Astrocyte (in vitro differentiated cells and primary cell): ENCODE measurements at places on chromosomes 12 and 14. TPM values are rescaled to one million over a fixed set of nuclear protein-coding genes. Genes with fewer than 3 reads are reported as not detected.

The NFATC4 gene
- 61.9 and 73.9 TPM in 2 replicates for total RNA-seq

The IL23A gene
- 0.32 TPM in 1 of 2 replicates, not detected in the other for total RNA-seq

GRCh38 chr14:65833267-65833880, 420.8 kb downstream of the FUT8 start:
- no peak for DNase-seq

DNA sequence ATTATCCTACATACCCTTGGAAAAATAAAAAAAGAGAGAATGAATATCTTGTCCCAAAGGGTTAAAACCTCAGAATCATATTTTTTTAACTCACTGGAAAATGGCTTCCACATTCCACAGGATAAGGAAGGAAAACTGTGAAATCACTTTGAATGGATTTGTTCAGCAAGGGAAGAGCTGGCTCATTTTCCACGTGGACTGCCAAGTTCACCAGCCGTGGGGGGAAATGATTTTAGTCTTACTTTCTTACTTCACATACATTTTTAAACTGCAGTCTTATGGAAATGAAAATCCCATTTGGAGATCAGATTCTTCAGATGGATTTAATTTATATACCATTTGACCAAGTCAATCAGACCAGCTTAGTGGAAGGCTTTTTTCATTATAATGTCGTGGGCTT, 29.9 kb upstream of the AEBP2 start:
- peak; percentile 30 for DNase-seq

DNA sequence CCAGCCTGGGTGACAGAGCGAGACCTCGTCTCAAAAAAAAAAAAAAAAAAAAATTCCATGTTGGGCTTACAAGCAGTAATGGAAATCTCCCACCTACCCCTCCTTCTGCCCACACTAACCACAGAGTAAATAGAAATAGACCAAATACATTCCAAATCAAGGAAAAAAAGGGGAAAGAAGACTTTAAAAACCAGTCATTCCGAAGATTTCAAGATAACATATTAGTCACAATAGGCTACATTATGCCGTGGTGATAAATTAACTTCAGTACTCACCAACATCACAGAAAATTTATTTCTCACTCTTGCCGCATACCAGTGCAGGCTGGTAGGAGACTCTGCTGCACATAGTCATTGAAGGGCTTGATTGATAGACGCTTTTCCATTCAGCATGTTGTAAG, 15.5 kb upstream of the ETV6 start:
- peak; percentile 92 for DNase-seq

DNA sequence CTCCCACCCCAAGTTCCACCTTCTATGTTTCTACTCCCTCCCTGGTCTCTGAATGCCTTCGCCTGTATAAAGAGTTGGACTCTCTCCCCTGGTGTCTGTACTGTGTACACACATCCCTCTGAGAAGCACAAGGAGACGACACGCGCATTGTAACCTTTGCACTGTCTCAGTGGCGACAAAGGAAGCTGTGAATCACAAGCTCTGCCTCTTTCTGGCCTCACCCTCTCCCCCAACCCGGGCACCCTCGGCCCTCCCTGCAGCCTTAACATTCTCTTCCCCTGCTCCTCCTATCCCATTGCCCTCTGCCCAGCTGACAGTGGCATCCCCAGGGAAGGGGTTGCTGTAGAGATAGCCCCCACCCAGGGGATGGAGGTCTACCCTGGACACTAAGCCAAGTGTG, 2.5 kb upstream of the SMARCD1 start:
- DNase-seq: no peak

DNA sequence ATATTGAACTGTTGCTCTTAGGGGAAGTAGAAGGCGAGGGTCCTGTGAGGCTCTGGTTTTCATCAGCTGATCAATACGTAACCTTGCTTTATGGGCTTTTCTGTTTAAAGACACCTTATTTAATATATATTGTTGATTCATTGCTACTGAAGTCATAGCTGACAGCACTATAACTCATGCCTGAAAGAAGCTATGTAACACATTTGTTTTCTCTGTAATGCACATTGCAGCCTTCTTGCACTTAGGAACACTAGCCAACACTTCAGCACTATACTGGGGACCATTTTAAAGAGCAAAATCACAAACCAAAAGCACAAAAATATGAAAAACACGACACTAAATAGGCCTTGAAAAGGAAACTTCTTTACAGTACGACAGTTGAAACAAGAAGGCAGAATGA, 135.7 kb downstream of the TTC6 start:
- DNase-seq: no peak
